ENCODE measurements at places on chromosomes 7 and 10.

DNA sequence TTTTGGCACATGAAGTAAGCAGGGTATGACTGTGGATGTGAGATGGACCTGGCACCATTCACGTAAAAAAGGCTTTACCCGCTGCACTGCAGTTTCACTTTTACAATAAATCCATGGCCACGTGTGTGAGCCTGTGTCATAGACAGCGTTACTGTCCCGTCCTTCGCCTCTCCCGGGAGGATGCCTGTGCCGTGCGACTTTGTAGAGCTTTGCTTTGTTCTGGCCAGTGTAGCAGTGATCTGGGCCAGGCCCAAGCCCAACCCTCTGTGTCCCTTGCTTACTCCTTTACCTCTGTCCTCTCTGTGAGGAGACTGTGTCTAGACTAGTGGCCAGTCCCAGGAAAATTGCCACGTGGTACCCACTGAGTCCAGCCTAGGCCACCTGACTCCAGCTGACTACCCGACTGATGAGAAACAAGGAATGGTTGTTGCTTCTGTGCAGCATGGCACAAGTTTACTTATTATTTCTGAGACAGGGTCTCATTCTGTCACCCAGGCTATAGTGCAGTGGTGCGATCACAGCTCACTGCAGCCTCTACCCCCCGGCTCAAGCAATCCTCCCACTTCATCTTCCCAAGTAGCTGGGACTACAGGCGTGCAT is 48.1 kb downstream of the JAKMIP3 start:
- H3K27ac ChIP-seq, result no peak overlapping the region
- no peaks in the 10 kb centered on the region for H3K4me1 ChIP-seq
- H3K36me3 ChIP-seq, result no peaks in the 10 kb centered on the region
- H3K27me3 ChIP-seq, result no peaks in the 10 kb centered on the region
- no peak overlapping the region for H3K4me3 ChIP-seq
- DNase-seq, result no peak

DNA sequence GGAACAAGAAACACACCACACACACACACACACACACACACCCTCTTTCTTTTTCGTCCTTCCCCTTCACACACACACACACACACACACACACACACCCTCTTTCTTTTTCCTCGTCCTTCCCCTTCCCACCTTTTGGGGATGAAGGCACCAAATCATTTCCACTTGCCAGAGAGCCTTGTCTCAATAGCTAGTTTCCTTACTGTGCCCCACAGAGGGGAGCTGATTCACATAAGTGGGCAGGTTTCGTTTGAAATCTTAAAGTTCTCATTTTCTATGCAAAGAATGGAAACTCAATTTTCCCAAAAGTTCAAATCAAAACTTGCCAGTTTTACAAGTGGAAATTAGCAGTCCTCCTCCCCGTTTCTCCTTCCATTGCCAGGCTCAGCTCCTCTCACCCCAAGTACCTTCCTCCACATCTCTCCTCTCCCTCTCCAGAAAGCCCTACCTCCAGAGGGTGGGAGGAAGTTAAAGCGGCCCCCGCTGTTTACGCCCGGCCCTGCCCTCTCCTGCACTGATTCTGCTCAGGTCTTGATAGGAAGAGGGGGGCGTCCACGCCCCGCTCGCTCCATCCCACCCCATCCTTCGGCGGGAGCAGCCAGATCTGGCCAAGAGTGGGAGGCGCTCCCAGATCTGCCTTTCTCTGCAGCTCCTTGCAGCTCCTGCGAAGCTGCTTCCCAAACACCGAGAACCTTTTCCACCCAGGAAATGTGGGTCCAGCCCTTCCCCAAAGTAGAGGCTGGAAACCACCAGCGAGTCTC is 1.3 kb downstream of the CTTNBP2 start:
- H3K4me1 ChIP-seq, result peaks cover 12% of the 10 kb centered on the region
- H3K27me3 ChIP-seq, result peaks cover 37% of the 10 kb centered on the region
- H3K4me3 ChIP-seq, result no peak overlapping the region
- no peak overlapping the region for H3K27ac ChIP-seq
- no peaks in the 10 kb centered on the region for H3K36me3 ChIP-seq
- no peak for DNase-seq

DNA sequence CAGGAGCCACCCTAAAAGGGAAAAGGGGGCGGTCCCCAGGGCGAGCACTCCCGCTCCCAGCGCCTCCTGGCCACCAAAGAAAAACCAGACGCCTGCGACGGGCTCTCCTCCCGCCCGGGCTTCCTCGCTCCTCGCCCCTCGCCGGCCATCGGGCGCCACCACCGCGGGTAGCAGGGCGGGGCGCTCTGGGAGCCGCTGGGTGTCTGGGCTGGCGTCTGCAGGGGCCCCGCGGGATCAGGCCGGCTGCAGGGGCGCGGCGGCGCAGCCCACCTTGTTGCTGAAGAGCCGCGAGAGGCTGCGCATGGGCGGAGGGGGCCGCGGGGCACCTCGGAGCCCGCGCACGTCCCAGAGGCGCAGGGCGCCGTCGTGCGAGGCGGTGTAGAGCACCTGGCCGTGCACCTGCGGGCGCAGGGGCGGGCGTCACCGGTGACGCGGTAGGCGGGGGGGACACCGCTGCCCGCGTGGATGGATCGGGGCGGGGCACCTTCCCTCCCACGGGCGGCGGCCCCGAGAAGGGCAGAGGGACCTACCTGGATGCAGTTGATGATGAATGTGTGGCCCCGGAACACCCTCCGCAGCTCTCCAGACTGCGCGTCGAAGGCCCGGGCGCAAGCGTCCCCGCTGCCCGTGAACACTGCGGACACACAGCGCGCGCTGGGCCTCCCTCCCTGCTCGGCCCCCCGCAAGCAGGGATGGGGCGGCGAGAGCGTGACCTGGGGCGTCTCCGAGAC is 28.3 kb downstream of the WDR86 start:
- no peak overlapping the region for H3K27ac ChIP-seq
- H3K36me3 ChIP-seq, result no peaks in the 10 kb centered on the region
- DNase-seq, result no peak
- H3K27me3 ChIP-seq, result peaks cover 27% of the 10 kb centered on the region

DNA sequence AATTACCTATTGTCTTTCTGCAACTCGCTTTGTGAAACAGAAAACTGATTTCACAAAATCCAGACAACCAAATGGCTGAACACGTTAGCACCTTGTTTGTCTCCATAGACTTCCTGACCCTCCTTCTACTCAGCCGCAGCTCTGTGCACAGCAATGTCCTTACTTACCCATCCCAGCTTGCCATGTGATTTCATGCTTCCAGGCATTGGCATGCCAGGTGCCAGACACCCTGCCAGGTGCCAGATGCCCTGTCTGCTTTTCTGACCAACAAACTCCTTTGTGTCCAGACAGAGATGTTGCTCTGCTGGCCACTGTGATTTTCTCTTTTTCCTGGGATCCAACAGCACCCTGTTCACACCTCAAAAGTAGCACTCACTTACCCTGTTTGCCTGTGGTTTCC is 16.1 kb upstream of the FAM170B start:
- H3K4me3 ChIP-seq, result no peak overlapping the region
- H3K36me3 ChIP-seq, result no peaks in the 10 kb centered on the region
- H3K27ac ChIP-seq, result no peak overlapping the region
- DNase-seq, result no peak
- no peaks in the 10 kb centered on the region for H3K27me3 ChIP-seq
- no peaks in the 10 kb centered on the region for H3K4me1 ChIP-seq

GRCh38 chr7:7569615-7570014 is 2.9 kb downstream of the MIOS start:
- H3K4me1 ChIP-seq, result peaks cover 10% of the 10 kb centered on the region
- H3K27me3 ChIP-seq, result no peaks in the 10 kb centered on the region

DNA sequence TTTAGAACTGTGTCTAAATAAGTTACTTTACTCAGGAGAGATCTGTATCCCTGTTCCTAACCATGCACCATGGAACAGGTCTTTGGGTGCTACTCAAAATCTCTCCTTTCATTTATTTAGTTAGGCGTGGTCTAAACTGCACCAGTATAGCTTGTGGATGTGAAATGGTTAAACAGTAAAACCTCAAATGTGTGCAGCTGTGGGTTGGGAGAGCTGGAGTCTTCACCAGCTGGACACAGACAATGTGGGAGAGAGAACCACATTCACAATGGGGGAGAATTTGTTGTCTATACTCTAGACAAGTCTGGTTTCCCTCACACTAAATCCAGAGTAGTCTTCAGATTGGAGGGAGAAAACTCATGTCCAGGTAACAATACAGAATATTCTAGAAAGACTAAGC is 31.2 kb upstream of the IKZF1 start:
- H3K27me3 ChIP-seq, result no peaks in the 10 kb centered on the region
- DNase-seq, result no peak
- H3K4me1 ChIP-seq, result no peaks in the 10 kb centered on the region
- no peak overlapping the region for H3K27ac ChIP-seq
- no peak overlapping the region for H3K4me3 ChIP-seq

- DNase-seq, result peak; percentile 78
- no peaks in the 10 kb centered on the region for H3K36me3 ChIP-seq
- H3K4me3 ChIP-seq, result peak within 1 kb of the TSS; percentile 48
- H3K27me3 ChIP-seq, result no peaks in the 10 kb centered on the region
- H3K27ac ChIP-seq, result peak within 1 kb of the TSS; percentile 24
Observed at GRCh38 chr7:84194484-84195271, at the start of gene SEMA3A. Gene SEMA3A, minus strand, starts transcription at chr7:84194789. Its CDS starts 203 bp downstream, at chr7:84194586.

- DNase-seq, result peak; percentile 62
- H3K27me3 ChIP-seq, result no peaks in the 10 kb centered on the region
- H3K36me3 ChIP-seq, result peaks cover 24% of the 10 kb centered on the region
- no peak overlapping the region for H3K27ac ChIP-seq
- no peak overlapping the region for H3K4me3 ChIP-seq
Observed at GRCh38 chr10:49518982-49519578, 19.8 kb downstream of the ERCC6 start.
